Fibroblast of skin of right quadriceps (primary cell): ENCODE measurements at places on chromosomes 5 and 9.
A peak's percentile ranks its signal among the peaks of the same experiment; 100 is the strongest.

GRCh38 chr9:137365552-137366444 is 57.2 kb downstream of the EXD3 start:
- no peak for DNase-seq

DNA sequence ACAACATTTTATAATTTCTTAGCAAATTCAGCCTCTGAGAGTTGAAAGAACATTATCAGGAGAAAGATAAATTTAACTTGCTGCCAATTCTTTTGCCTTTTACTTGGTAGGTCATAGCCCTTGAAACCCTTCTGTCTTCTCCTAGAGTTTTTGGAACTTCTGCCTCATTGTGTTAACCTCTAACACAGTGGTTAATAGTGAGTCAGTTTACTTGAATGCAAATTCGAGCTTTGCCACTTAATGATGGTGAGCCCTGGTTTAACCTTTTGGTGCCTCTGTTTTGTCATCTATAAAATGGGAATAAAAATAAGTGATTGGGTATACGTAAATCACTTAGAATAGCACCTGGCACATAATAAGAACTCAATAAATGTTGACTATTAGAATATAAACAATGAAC is 1.8 kb upstream of the INIP start:
- peak; percentile 6 for DNase-seq

GRCh38 chr9:20538956-20539355 is 83.3 kb downstream of the MLLT3 start:
- no peak for DNase-seq

- DNase-seq, result no peak
These were observed 9.0 kb downstream of the ADAMTS2 start for GRCh38 chr5:179336126-179336870.

DNA sequence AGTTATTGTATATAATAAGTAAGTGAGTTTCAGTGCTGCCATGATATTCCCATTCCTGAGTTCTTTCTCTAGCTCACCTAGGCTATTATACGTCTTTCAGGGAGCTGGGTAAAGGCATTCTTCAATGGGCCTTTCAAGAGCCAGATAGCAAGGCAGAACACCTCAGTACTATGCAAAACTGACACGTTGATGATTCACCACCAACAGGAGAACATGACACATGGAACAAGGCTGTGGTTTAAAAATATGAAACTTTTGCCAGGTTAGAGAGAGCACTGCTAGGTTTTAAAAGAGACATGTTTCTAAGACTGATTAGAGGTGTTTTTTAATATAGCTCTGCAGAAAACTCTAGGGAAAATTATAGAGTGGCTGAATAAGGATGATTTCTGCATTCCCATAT is 95.9 kb downstream of the UGCG start:
- peak; percentile 70 for DNase-seq

- peak; percentile 40 for DNase-seq
These were observed 23.8 kb upstream of the ZNF622 start for GRCh38 chr5:16489322-16489791.

GRCh38 chr5:151157426-151158286 is at the start of gene ANXA6:
TSS of gene ANXA6 (minus strand) at chr5:151157779. CDS start at chr5:151147901, 9,878 bp downstream.
- DNase-seq, result peak; percentile 81

GRCh38 chr9:126673689-126674364 is 60.1 kb downstream of the LMX1B start:
- DNase-seq, result no peak

DNA sequence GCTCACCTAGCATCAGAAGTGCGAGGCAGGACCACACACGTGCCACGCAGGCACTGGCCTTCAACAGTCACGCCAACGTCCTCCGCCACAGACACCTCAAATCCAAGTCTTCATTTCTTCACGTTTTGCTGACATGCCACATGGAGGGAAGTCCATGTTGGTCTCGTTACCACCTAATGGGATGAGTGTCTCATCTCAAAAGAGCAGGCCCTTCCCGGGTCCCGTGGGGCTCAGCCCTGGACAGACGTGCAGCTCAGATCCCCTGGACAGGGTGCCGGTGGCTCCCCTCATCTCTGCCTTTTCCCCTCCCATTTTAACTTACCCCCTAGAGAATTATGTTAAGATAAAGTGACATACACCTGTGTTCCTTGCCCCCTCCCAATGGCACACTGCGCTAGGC is 76.8 kb downstream of the MRPL36 start:
- DNase-seq, result no peak

DNA sequence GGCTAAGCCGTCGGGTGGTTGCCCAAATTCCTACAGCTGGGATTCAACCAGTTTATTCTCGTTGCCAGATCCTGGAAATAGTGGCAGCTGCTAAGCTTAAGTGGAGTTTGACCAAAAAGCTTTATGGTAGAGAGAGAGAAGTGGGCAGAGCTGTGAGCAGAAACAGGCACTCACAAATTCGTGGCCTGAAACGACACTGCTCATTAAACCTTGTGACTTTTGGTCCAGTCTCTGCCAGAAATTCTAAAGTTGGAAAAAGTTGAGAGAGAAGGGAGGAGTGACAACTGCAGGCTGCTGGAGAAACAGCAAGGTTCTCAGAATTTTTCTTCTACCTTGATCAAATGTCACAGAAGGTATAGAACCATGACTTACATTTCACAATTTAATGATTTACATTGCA is 131.5 kb downstream of the MTX3 start:
- no peak for DNase-seq

DNA sequence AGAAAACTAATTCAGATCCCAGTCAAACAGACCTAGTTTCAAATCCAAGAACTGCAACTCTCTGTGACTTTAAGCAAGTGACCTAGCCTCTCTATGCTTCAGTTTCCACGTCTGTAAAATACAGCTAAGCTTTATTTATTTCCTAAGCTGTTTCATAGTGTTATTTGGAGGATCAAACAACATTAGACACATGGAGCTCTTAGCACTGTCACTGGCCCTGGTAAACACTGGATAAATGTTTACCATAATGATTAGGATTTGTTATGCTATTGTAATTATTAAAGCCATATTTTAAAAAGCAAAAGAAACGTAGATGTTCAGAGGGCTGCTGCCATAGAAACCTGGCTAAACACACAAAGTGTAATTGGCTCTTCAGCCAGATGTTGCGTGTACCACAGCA is 26.6 kb upstream of the C5orf58 start:
- no peak for DNase-seq

GRCh38 chr5:14472986-14473567 is 108.5 kb upstream of the OTULINL start:
- DNase-seq, result no peak

DNA sequence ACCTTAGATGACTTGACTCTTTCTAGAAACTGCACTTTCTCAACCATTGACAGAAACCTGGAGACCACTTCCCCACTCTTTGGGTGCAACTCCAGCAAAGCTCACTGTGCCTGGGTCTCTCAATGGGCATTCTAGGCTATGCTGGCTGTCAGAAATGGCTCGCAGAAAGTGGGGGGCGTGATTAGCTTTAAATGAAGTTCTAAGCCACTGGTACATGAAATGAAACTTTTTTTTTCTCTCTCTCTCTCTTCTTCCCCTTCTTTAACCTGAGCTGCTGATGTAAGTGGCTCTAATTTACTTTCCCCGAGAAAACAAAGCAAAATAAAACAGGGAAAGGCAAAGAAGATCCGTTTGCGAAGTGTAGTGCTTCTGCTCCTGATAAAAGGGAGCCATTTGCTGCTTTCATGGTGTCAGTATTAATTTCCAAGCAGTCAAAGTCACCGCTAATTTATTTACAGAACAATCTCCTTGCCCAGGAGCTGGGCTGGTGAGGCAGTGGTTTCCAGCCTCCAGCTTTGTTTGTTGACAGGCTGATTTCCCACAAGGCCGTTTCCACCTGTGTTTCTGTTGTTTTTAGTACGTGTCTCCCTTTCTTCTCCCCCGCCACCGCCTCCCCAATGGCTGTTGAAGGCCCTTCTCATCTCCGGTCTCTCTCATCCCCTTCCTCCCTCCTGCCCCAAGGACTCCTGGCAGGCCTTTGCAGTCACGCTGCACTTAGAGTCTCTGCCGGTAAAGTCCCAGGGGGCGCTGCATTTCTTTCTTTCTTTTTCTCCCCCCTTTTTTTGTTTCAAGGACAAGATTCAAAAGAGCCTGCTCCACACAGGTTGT is 422.9 kb downstream of the EBF1 start:
- no peak for DNase-seq

GRCh38 chr5:154686490-154686889 is 68.7 kb upstream of the LARP1 start:
- no peak for DNase-seq

DNA sequence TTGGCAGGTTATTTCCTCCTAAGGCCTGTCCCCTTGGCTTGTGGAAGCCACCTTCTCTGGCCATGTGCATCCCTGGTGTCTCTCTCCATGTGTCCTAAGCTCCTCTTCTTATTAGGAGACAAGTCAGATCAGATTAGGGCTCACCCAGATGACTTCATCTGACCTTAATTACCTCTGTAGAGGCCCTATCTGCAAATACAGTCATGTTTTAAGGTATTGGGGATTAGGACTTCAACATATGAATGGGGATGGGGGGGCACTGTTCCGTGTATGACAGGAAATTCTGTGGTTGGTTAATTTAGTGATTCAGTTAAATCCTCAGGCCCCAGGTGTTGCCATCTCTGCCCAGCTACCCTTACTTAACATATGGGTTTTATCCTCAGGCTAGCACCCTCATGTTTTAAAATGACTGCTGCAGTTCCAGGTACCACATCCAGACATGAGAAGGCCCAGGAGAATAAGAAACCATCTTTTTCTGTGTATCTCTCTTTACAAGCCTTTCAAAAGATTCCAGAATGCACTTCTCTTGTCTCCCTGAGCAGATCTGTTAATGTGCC is 51.9 kb upstream of the RAI14 start:
- no peak for DNase-seq

- peak; percentile 46 for DNase-seq
These were observed 10.7 kb downstream of the LYSMD3 start for GRCh38 chr5:90518661-90519060.
